ENCODE measurements at places on chromosomes 4 and X. TPM values are rescaled to one million over a fixed set of nuclear protein-coding genes. Genes with fewer than 3 reads are reported as not detected.
A peak's percentile ranks its signal among the peaks of the same experiment; 100 is the strongest.

ZNF718 gene
- total RNA-seq, result 7.7 TPM

- no peak for DNase-seq
- no peaks in the 10 kb centered on the region for H3K27me3 ChIP-seq
- peaks cover 67% of the 10 kb centered on the region for H3K4me1 ChIP-seq
- peaks cover 35% of the 10 kb centered on the region for H3K36me3 ChIP-seq
- peak overlapping the region; percentile 99 for H3K4me3 ChIP-seq
- no peak overlapping the region for H3K27ac ChIP-seq
These were observed 1.2 kb upstream of the UBA6 start for GRCh38 chr4:67702166-67702565.

GRCh38 chr4:83369831-83370639, 35.4 kb upstream of the HPSE start:
- no peaks in the 10 kb centered on the region for H3K36me3 ChIP-seq
- H3K4me3 ChIP-seq, result no peak overlapping the region
- peaks cover 9% of the 10 kb centered on the region for H3K4me1 ChIP-seq
- peaks cover 9% of the 10 kb centered on the region for H3K27me3 ChIP-seq

DNA sequence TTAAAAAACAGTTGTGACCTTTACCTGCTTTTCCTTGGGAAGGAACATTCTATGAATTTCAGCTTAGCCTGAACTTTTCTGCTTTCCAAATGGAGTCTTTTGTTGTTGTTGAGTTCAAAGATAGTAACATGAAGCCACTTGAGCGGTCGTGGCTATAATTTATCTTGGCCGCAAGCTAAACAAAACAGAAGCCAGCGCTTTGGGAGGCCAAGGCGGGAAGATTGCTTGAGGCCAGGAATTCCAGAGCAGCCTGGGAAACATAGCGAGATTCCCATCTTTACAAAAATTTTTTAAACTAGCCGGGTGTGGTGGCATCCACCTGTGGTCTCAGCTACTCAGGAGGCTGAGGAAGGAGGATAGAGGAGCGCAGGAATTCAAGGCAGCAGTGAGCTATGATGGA, 29.9 kb downstream of the TKTL1 start:
- H3K27ac ChIP-seq, result no peak overlapping the region
- no peaks in the 10 kb centered on the region for H3K36me3 ChIP-seq
- DNase-seq, result no peak
- no peak overlapping the region for H3K4me3 ChIP-seq
- H3K27me3 ChIP-seq, result no peaks in the 10 kb centered on the region
- H3K4me1 ChIP-seq, result peaks cover 35% of the 10 kb centered on the region

DNA sequence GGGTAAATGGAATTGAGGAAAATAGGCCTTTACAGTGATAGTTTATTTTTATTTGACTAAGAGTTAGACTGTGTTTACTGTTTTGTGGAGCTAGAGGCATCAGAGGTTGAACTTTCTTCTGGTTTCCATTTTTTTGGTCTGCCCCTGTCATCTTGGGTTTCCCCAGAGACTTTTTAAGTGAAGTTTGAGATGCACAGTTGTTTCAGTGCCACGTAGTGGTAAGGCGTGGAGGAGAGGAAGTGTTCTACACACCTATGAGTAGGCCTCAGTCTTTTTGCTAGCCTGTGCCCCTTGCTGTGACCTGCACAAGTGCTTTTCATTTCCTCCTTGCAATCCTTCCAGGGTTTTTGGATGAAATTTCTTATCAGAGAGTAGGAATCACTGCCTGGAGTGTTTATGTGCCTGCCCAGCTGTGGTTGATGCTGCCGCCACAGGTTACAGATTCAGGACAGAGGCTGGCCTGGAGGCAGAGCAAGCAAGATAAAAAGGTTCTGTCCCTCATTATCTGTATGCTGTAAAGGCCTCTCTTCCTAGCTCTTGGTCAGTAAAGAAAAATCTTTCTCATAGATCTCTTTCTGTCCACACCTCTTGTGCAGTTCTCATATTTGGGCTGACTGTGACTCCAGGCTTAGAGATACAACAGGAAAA, 12.5 kb upstream of the HSFX4 start:
- peak; percentile 31 for DNase-seq
- peak overlapping the region; percentile 76 for H3K27ac ChIP-seq
- peaks cover 20% of the 10 kb centered on the region for H3K4me1 ChIP-seq
- H3K27me3 ChIP-seq, result no peaks in the 10 kb centered on the region

DNA sequence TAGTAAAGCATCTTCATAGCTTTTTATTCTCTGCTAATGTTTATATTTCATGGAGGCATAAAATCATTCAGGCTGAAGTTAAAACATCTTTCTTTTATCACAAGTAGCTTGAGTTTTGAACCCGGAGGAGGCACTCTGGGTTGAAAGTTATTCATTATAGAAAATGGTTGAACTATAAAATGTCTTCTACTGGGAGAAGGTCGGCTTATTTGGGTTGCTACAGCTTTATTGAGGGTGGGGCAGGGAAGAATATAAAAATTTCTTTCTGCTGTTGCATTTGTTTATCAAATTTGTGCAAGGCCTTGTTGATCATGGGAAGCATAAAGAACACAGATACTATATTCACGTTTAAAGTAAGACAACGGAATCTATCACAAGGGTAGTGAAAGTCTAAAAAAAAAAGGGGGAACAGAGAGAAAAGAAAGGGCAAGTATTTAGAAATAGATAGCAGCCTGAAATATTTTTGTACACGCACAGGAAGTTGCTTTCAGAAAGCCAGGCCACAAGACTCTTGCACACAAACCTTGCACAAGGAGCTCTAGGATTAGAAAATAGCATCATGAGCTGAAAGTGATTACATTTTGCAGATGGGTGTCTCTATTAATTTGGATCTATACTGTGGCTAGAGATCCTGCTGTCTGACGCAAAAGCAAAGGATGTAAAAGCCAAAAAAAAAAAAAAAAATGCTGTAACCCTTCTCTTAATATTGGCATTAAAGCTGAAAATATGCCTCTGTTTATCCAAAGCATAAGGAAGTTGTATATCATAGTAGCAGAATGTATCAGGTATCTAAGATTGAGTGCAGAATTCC, 37.2 kb upstream of the FAM9C start:
- no peaks in the 10 kb centered on the region for H3K27me3 ChIP-seq
- peak overlapping the region; percentile 89 for H3K27ac ChIP-seq
- H3K4me1 ChIP-seq, result peaks cover 85% of the 10 kb centered on the region
- DNase-seq, result no peak
- H3K36me3 ChIP-seq, result peaks cover 2% of the 10 kb centered on the region
- peak overlapping the region; percentile 57 for H3K4me3 ChIP-seq

- H3K4me3 ChIP-seq, result peak overlapping the region; percentile 21
- peak overlapping the region; percentile 82 for H3K27ac ChIP-seq
- peaks cover 28% of the 10 kb centered on the region for H3K4me1 ChIP-seq
- H3K27me3 ChIP-seq, result peaks cover 2% of the 10 kb centered on the region
These were observed 17.7 kb downstream of the IQSEC2 start for GRCh38 chrX:53263597-53264094.

DNA sequence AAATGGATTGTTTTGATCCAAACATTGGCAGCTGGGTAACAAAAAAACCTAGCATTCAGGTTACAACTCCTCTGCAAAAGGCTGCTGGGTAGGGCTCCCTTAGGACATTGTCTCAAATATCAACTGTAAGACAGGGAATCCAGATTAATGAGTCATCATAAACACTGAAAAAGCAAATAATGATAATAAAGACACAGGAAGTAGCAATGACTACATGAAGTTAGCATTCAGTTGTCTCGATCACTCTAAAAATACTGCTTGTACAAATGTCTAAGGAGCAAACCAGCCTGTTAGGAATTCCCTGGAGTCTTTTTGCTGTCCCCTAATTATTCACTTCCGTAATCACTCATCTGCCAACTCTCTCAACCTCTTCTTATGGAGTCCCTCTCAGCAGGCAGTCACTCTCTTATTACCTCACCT, 259.2 kb downstream of the GPC3 start:
- no peaks in the 10 kb centered on the region for H3K27me3 ChIP-seq
- DNase-seq, result no peak
- no peaks in the 10 kb centered on the region for H3K36me3 ChIP-seq
- H3K4me3 ChIP-seq, result no peak overlapping the region

- H3K36me3 ChIP-seq, result no peaks in the 10 kb centered on the region
- no peaks in the 10 kb centered on the region for H3K4me1 ChIP-seq
These were observed 84.1 kb upstream of the H2AZ1 start for GRCh38 chr4:100034023-100034664.

PCDH19 gene
- not detected for total RNA-seq

DNA sequence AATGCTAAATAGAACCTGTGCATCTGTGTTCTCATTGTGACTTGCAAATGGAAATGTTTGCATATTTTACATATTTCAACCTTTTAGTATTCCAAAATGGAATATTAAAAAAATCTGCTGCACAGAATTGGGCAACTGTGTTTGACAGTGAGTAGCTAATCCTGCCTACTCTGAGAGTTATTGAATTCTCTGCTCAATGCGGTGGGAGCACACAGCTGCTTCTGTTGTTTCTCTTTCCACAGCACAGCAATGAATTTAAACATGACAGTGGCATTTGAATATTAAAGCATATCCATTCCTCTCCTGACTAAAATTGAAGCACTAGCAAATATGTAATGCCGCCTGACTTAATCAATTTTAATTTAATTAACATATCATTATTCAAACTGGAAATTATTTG, 366.6 kb downstream of the GASK1B start:
- no peak overlapping the region for H3K27ac ChIP-seq
- H3K4me1 ChIP-seq, result no peaks in the 10 kb centered on the region
- H3K27me3 ChIP-seq, result no peaks in the 10 kb centered on the region
- DNase-seq, result no peak
- H3K36me3 ChIP-seq, result no peaks in the 10 kb centered on the region

DNA sequence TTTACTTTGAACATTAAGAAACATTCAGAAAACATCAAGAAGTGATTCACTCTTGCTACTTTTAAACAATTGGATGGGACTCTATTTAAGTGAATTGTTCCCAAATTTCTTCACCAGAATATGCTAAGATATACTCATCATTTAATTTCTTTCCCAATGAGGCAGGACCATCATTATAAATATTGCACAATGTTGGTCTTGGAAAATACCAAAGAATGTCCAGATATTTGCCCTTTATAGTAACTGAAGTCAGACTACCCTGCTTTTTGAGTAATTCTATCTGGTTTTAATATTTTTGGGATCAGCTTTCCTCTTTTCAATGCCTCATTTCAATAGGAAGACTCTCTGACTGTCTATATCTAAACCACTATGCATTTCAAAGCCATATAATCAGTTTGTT, 129.4 kb upstream of the TENM3 start:
- H3K4me1 ChIP-seq, result no peaks in the 10 kb centered on the region
- H3K27me3 ChIP-seq, result no peaks in the 10 kb centered on the region
- H3K36me3 ChIP-seq, result no peaks in the 10 kb centered on the region
- DNase-seq, result no peak

DNA sequence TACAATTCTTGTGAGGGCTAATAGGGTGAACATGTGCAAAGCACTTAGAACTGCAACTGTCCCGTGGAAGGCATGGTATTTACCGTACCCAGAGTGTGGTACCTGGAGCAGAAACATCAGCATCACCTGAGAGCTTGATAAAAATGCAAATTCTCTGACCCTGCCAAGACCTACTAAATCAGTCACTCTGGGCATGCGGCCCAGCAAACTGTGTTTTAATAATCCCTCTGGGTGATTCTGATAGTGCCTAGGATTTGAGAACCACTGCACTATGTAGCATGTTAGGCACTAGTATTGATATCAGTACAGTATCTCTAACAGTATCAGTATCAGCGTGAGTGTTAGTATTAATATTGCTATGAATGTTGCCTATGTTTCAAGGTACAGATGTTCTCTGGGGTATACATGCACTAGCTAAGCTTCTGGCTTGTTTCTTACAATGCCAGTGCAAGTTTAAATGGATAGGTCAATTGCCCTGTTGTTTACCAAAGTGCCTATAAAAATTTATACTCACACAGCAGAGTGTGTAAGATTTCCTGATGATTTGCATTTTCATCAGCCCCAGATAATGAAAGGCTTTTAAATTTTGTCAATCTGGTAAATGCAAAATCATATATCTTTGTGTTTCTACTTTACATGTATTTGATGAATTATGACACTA, 354.0 kb downstream of the HS3ST1 start:
- no peaks in the 10 kb centered on the region for H3K4me1 ChIP-seq
- no peak overlapping the region for H3K4me3 ChIP-seq
- H3K27me3 ChIP-seq, result no peaks in the 10 kb centered on the region
- DNase-seq, result no peak

DNA sequence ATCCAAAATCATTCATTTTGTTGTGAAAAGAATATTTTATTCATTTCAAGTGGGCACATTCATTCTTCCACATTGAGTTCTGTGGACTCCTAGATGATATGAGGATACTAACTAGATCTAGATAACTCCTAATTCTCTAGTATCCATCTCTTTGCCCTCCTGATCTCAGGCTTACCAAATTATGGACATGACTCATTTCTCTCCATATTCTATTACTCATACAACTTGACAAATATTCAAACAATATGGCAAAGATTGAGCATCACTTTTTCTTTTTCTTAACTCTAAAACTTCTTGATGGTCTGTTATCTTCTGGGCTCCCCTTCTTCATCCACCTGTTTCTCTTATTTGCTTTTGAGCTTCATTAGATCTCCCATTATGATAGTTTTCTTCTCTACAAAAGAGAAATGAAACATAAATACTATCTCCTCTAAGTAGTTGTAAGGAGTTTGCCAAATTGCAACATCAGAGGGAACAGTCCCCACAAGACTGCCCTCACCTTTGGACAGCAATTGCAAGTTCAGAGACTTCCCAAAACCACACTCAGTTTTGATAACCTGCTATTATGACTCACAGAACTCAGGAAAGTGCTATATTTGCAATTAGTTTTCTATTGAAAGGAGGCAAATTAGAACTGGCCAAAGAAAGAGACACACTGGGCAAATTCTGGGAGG, 422.9 kb downstream of the SPRY1 start:
- H3K36me3 ChIP-seq, result no peaks in the 10 kb centered on the region
- no peaks in the 10 kb centered on the region for H3K4me1 ChIP-seq
- no peak for DNase-seq
- H3K4me3 ChIP-seq, result no peak overlapping the region
- H3K27ac ChIP-seq, result no peak overlapping the region

GRCh38 chr4:73922766-73923630, 53.8 kb downstream of the CXCL1 start:
- H3K4me3 ChIP-seq, result no peak overlapping the region
- DNase-seq, result no peak
- no peak overlapping the region for H3K27ac ChIP-seq
- H3K4me1 ChIP-seq, result no peaks in the 10 kb centered on the region
- H3K36me3 ChIP-seq, result no peaks in the 10 kb centered on the region
